ENCODE measurements at places on chromosomes 6 and 20.
A peak's percentile ranks its signal among the peaks of the same experiment; 100 is the strongest.

GRCh38 chr6:118252474-118252873 is 295.6 kb upstream of the PLN start:
- DNase-seq = no peak

- no peak for DNase-seq
Observed at GRCh38 chr6:17036065-17036393, 65.8 kb upstream of the STMND1 start.

GRCh38 chr6:113829696-113830045 is 27.5 kb upstream of the MARCKS start:
- DNase-seq = no peak

- no peak for DNase-seq
Observed at GRCh38 chr20:37579106-37579505, 51.4 kb upstream of the BLCAP start.

GRCh38 chr20:57785720-57786119 is 75.9 kb upstream of the PMEPA1 start:
- DNase-seq = no peak

GRCh38 chr6:134031696-134032255 is 20.6 kb downstream of the SLC2A12 start:
- DNase-seq = no peak

DNA sequence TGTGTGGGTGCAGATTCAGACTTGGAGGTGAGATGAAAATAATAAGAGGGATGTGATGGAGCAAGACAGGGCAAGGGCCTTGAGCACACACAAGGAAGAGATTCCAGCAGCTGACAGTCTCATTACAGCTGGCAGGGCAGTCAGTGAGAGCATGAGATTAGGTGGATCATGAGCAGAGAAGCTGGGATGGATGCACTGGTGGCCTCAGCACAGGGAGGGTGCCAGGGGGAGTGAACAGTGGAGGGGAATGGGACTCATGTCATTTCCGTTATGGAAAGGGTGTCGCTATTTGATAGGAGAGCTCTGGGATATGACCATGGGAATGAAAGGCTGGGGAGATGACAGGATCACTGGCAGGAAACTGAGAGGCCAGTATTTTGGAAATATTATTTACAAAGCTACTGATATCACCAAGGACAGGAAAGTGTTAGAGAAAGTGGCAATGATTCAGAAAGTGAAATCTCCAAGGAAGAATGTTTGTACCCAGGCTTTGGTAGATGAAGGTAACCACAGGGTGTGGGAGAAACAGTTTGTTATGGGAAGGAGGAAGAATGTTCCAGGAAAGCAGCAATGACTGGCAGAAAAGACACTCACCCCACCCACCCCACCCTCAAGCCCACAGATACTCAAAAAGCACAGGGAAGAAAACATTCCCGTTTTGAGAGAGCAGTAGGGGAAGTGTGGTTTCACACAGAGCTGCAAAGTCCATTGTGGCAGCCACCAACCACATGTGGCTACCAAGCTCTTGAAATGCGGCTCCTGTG is 214.7 kb upstream of the PROKR2 start:
- peak; percentile 50 for DNase-seq

DNA sequence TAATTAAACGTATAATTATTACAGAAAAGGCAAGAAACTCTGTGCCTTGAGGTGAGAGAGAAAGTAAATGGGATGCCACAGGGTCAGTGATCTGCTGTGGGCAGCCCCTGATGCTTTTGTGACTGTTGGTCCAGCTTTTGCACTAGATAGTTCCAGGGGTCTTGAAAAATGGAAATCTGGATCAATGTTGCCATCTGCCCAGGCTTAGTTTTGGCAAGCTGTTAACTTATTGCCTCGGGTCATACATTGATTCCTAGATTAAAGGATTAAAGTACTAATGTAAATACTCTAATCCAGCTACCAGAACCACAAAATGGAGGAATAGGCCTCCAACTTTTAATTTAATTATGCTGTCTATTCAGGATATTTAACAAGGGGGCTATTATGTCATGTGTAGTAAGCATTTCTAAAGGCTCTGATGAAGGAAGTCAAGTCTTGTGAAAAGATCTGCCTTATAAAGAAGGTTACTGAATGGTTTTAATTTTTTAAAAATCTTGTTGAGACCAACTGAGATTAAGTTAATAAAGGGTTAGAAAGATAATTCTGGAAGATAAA is 376.0 kb upstream of the HS3ST5 start:
- no peak for DNase-seq

DNA sequence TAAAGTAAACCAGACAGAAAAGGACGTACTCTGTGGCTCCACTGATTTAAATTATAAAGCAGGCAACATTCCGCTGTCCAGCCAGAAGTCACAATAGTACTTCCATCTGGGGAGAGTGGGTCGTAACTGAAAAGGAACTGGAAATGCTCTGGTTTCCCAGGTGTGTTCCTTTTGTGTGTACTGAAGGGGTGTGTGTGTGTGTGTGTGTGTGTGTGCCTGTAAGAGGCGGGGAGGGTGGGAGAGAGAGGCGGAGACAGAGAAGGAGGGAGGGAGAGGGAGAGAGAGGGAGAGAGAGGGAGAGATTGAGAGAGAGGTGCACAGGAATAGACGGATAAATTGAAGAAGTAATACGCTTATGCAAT is 178.4 kb upstream of the ZNF184 start:
- DNase-seq = no peak

- DNase-seq = no peak
Observed at GRCh38 chr6:125818225-125818657, 27.5 kb downstream of the NCOA7 start.

DNA sequence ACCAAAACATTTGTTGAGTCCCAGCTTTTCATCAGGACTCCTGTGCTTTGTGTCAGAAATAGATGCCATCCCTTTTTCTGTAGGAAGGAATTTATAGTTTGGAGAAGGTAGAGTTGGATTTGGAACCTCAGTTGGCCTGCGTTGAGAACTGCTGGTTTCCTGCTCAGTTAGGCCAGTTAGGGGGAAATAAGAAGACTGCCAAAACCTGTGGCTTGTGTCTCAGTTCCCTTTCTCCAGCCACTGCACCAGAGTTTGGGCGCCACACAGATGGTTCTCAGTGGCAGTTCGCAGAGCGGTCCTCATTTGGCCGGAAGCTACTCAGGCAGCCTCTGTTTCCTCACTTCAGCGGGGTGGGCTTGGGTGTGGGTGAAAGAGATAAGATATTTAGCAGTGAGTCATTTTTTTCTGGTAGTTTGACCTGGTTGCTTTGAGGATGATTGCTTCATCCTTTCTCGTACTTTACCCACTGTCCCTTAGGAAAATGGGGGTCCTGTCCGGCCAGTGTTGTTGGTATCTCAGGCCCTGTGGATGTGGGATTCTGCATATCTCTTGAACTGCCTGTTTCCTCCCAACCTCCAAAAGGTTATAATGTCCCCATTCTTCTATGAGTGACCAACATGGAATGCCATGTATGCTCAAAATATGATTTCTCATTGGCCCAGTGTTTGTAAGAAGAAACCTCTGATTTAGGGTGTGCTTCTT is 53.7 kb downstream of the JARID2 start:
- no peak for DNase-seq

- DNase-seq = no peak
Observed at GRCh38 chr20:52469128-52469527, 277.5 kb upstream of the ZFP64 start.

GRCh38 chr20:5703681-5704101 is 46.5 kb upstream of the SHLD1 start:
- no peak for DNase-seq

GRCh38 chr6:109507490-109508072 is 24.6 kb upstream of the ZBTB24 start:
- no peak for DNase-seq

GRCh38 chr6:2259002-2259494 is 13.6 kb upstream of the GMDS start:
- DNase-seq = no peak

DNA sequence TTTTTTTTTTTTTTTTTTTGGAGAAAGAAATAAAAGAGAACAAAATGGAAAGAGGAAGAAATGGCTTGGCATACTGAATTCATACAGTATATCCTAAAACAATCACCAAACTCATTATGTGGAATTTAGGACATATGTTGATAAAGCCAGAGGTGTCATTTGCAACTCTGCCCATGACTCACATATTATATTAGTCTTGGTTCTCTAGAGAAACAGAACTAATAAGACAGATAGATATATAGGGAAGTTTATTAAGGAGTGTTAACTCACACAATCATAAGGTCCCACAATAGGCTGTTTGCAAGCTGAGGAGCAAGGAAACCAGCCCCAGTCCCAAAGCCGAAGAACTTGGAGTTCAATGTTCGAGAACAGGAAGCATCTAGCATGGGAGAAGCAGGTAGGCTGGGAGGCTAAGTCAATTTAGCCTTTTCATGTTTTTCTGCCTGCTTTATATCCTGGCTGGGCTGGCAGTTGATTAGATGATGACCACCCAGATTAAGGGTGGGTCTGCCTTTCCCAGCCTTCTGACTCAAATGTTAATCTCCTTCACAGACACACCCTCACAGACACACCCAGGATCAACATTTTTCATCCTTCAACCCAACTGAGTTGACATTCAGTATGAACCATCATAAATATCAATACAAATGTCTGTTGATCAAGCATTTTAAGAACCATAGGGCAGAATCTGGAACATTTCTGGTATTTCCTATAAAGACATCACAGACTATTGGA is 102.3 kb downstream of the UBE3D start:
- DNase-seq = no peak

GRCh38 chr20:25553819-25554296 is 31.5 kb downstream of the NINL start:
- no peak for DNase-seq

DNA sequence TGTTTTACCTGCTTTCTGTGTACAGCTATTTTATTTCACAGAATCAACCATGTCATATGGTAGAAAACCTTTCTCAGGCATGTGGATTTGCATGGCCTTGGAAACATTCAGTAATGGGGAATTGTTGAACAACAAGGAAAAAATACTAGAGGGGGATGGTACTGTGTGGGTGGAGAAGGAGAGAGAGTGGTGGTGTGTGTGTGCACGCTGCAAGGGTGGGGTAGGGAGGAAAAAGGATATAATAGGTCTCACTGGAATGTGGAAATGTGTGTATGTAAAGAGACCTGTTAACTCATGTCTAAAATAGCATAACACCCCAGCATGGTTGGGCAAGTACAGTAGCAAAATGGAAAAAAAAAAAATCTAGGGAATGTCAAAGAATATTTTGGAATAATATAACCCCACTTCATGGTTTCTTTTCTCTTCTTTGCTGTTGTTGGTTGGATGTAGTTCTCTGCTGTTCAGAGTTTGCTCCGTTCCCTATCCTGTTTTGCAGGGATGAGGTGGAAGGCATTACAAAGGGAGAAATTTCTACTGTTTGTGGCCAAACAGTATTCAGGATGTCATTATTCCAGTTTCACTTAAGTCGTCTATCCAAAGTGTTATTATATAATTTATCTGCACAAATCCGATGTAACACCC is 93.9 kb upstream of the CITED2 start:
- no peak for DNase-seq

- DNase-seq = peak; percentile 63
Observed at GRCh38 chr6:31969712-31970603, 2.0 kb downstream of the DXO start.

DNA sequence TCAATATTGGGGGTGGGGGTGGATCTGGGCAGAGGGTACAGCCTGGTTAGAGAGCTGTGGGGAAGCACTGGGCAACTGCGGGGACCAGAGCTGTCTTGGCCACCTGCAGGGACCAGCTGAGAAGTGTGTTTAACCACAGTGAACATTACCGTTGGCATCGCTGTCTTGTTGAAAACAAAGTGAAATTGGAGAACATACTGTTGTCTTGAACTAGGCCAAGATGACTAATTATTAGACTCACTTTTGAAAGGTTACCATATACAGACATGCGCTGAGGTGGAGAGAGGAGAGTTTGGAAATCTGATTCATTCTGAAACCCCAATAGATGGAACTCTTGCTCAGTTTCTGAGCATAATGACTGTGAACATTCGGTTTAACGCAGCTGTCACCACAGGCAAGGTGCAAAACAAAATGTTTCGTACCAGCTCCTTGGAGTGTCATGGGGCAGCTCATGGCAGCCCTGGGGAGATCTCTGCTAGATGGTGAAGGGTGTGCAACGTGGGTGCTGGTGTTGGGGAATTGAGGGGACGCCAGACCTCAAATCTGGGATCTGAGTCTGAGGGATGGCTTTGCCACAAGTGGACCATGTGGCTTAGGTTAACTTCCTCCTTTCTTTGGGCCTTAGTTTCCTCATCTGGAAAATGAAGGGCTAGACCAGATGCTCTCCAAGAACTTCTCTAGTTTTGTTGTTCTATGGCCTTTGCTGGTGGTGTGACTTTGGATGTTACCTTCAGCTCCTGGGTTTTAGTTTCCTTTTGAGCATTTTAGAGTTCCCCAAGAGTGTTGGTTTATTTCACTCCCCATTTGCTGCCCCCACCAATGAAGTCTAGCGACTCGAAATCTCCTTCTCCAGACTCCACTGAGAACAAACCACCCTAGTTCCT is 24.6 kb upstream of the GTSF1L start:
- DNase-seq = peak; percentile 83

GRCh38 chr20:36532388-36532787 is 8.9 kb upstream of the MYL9 start:
- no peak for DNase-seq

DNA sequence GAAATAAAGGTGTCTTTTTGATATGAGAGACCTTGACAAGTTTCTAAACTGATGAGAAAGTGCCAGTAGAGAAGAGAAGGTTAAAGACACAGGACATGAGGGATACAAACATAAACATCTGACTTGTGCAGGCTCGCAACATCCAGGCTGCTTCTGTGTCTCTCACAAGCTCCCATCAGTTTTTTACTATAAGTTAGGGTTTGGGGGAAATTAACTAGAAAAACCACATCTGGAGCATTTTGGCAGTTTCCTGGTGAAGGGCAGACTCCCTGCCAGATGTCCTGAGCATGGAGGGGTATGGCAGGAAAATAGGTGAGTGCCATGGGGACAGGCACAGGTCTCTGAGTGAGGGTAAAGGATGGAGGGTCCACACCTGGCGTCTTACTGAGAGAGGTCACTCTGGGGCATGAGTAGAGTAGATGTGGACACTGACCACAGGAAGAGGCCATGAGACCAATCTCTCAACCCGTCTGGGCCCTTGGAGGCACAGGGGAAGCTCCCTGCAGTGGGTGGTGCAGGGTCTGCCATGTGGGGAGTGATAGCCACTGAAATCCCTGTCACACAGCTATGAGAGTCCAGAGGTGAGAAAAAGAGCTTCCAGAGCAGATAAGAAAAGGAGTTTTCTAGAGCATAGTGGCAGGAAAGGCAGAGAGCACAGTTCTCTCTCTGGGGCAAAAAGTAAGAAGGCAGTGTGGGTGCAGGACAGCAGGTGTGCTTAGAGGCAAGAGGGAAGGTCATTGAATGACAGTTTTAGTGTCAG is 193.3 kb upstream of the SYNDIG1 start:
- DNase-seq = no peak

GRCh38 chr6:43909474-43910148 is 139.6 kb downstream of the VEGFA start:
- no peak for DNase-seq

GRCh38 chr6:1679688-1680068 is 70.0 kb downstream of the FOXC1 start:
- DNase-seq = no peak

GRCh38 chr20:42082611-42083010 is 464.4 kb upstream of the CHD6 start:
- no peak for DNase-seq
